ENCODE measurements at places on chromosomes 7 and 10.
A peak's percentile ranks its signal among the peaks of the same experiment; 100 is the strongest.

DNA sequence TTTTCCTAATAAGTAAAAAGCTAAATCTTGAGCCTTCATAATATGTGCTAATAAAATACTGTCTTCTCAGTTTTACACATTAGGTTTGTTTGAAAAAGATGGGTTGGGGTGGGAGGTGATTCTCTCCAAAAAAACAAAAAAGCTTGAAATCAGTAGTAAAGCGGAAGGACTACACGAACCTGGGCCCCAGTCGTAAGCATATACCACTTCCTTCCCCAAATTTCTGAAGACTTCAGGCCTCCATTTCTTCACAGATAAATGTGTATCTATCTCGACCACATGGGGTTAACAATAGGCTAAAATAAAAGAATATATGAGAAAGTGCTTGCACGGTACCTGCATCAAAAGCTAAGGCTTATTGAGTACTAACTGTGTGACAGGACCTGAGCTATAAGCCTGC lies 51.6 kb upstream of the PAX2 start:
- DNase-seq = no peak

GRCh38 chr10:102868911-102869257 lies 386 bp upstream of the AS3MT start:
- DNase-seq = peak; percentile 21

- no peak for DNase-seq
Observed at GRCh38 chr10:52706332-52707070, 66.1 kb downstream of the MBL2 start.

DNA sequence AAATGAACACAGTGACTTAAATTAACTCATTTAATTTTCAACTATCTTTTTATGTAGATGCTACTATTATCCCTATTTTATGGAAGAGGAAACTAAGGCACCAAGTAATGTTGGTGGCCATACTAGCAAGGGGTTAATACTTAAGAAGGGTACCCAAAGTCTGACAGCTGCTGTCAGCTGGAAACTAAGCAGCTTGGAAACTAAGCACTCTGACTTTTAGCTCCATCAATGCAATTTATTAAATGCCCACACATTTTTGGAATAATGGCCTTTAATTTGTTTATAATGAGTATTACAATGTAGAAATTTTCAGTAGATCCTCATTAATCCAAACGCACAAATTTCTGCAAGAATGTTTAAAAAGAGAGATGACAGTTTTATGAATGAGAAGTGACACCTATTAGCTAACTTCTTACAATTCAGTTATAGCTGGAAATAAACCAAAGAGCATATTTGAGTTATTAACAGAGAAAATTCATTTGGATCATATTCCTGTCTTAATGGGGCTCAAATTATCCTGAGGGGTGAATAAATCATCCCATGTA lies 483.1 kb upstream of the MBL2 start:
- no peak for DNase-seq

DNA sequence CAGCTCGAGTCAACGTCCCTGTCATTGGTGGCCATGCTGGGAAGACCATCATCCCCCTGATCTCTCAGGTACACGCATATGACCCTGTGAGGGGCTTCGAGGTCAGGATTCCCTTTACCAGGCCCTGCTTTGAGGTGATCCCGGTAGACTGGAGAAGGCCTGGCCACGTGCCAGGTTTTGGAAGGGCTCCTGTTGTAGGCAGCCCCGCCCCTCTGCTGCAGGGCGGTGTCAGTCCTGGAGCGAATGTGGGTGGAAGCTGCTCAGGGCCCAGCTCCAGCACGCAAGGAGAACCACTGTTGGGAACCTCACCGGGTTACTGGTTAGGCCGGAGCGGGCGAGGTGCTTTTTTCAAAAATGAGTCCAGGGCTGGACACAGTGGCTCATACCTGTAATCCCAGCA lies 15.6 kb downstream of the MDH2 start:
- no peak for DNase-seq

- DNase-seq = peak; percentile 51
Observed at GRCh38 chr7:84196084-84196503, 1.5 kb upstream of the SEMA3A start.

- DNase-seq = no peak
Observed at GRCh38 chr7:48803250-48803649, 121.1 kb upstream of the CDC14C start.

DNA sequence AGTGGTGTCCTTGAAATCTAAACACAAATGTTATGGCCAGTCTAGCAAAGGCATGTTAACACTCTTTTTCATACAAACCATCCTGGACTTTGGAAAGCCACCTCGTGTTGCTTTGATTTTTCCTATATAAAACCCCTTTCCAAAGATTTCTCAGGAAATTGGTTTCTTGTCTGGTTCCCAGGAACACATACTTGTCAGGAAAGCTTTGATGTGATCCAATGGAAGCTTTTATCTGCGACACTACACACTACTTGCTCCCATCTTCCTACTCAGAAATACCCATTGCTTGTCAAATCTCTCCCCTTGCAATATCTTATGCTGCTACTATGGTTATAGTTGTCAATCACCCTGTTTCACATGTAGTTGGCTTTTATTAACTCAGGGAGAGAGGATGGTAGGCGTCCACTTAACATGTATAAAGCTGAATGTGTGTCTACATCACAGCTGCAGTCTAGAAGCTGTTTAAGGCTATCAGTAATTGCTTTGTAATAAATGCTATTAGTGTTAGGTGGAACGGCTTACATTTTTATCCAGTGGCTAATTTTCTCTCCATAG lies 189.6 kb downstream of the GPAM start:
- DNase-seq = no peak

- DNase-seq = peak; percentile 95
Observed at GRCh38 chr10:74333174-74333573, 182.2 kb downstream of the ADK start.

- DNase-seq = no peak
Observed at GRCh38 chr7:116150588-116150987, 59.8 kb upstream of the TES start.

DNA sequence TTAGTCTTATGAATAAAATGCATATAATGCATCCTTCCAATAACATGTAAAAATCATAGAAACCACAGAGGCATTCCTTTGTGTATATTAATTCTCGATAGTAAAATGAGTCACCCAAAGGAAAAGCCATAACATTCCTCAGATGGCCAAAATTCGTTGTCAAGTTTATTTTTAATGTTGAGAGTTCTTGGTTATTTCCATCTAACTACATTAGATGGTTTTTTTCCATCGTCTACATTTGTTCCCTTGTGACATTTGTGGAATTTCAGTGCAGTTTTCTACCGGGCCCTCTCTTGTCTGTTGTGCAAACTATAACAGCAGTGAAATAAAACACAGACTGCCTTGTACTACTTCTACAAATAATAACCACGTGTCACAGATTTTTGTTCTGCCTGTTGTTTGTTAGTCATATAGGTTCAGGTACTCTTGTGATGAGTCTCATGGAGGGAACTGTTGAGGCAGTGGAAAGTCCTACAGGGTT lies 54.7 kb upstream of the CCAR1 start:
- peak; percentile 95 for DNase-seq

GRCh38 chr7:32221736-32222135 lies 151.5 kb upstream of the PDE1C start:
- no peak for DNase-seq

Measured in fibroblast of skin of scalp (primary cell).